ENCODE measurements at places on chromosomes 4 and X.

DNA sequence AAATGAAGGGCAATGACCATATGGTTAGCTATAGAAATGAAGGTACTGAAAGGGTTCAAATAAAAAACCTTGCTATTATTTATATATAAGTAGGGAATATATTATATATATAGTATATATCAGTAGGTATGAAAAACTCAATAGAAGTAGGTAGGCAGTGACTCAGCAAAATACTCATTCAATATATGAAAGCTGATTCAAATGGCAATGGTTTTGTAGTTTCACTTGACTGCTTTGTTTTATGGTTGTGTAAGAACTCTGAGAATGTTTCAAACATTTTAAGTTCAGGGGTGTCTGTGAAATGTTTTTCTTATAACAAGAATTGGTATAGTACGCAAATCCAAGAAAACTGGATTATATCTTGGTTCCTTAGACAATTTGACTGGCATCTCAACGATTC, 4.1 kb downstream of the ZNF280C start:
- DNase-seq = no peak

- DNase-seq = no peak
Observed at GRCh38 chrX:132488819-132489577, at the start of gene MBNL3. Gene MBNL3, minus strand, starts transcription at chrX:132489038. Its CDS starts 49,427 bp downstream, at chrX:132439611.

DNA sequence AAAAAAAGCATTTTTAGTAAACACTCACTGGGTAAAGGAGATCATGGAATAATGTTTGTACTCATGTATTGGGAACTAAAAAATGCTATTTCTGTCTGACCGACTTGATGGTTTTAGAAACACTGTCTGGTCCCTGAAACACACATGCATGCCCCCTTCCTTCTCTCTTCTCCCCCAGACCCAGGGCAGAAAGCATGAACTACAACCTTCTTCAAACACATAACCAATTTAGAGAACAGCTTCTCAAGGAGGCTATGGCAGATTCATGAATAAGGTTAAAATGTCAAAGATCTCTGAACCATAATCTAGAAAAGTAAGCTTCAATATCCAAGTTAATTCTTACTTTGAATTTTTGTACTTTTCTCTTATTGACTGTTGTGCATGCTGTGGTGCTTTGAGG, 6.0 kb downstream of the CCNA2 start:
- DNase-seq = no peak

DNA sequence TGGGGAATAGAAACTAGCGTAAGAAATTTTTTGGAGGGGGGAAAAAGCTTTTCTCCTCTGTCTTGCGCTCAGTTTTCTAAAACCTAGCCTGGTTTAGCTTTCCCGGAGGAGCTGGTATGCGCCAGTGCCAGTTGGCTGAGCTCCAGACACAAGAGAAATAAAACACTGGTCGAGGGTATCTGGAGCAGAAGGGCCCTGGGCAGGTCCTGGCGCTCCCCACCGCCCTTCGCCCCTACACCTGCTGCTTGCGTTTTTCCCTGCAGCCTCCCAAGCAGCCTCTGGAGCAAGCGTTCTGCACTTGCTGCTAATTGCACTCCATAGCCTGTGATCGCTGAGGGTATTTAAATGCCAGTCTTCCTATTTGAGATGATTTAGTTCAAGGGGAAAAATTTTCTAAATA, 816 bp downstream of the EREG start:
- no peak for DNase-seq

GRCh38 chrX:53284684-53285447, 3.5 kb upstream of the IQSEC2 start:
- DNase-seq = peak; percentile 18

- DNase-seq = no peak
Observed at GRCh38 chr4:41935652-41936021, 408 bp downstream of the TMEM33 start.

- DNase-seq = no peak
Observed at GRCh38 chr4:77028246-77028645, 47.5 kb downstream of the CCNI start.

GRCh38 chrX:136662104-136662503, 14.1 kb downstream of the CD40LG start:
- no peak for DNase-seq

GRCh38 chr4:1547856-1548826, 136.0 kb downstream of the FAM53A start:
- no peak for DNase-seq

DNA sequence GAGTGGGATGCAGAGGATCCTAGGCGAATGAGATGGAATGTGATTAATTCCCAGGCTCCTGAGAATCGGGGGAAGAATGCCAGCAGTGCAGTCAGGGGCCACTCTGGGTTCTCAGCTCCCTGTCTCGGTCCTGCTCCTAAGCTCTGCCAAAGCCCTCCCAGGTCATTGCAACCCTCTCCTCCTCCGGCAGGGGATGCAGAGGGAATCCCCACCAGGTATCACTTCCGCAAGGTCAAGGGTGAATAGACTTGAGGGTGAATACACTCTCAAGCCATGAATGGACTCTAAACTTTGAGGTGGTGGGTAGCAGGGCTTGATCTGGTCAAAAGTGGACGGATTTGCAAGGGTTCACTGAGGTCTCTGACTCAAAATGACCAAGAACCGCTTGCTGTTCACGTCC, 139.3 kb upstream of the MXRA5 start:
- no peak for DNase-seq

GRCh38 chrX:24956828-24957227, 58.9 kb downstream of the ARX start:
- DNase-seq = no peak

GRCh38 chr4:185019456-185020292, 1.4 kb downstream of the HELT start:
- DNase-seq = no peak

- no peak for DNase-seq
Observed at GRCh38 chrX:13140007-13140406, 95.6 kb upstream of the FAM9C start.

DNA sequence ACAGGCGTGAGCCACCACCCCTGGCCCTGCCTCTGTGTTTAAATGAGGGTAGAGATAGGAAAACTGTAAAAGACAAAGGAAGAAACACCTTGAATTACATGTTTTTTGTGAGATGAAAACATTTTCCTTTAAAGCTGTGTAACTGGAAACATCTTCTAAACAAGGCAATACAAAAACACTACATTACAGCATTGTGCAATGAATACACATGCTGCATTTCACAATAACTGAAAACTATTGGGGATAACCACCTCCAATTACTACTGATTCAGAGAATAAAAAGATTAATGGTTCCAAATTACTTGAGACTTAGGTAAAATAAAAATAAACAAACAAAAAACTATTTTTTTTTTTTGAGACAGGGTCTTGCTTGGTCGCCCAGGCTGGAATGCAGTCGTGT, 7.6 kb upstream of the OGT start:
- DNase-seq = no peak

Measured in stimulated activated CD4-positive, alpha-beta T cell treated with anti-CD3 and anti-CD28 coated beads, Interleukin-1b, Interleukin-23, amount 100 ng/mL, for 1 hour (primary cell).